Activated naive CD8-positive, alpha-beta T cell treated with anti-CD3 and anti-CD28 coated beads, Interleukin-2, amount 10 ng/mL, durations not matched to agents 7 days and 5 days (primary cell): ENCODE measurements at places on chromosomes 1 and 21. TPM values are rescaled to one million over a fixed set of nuclear protein-coding genes. Genes with fewer than 3 reads are reported as not detected.

DNA sequence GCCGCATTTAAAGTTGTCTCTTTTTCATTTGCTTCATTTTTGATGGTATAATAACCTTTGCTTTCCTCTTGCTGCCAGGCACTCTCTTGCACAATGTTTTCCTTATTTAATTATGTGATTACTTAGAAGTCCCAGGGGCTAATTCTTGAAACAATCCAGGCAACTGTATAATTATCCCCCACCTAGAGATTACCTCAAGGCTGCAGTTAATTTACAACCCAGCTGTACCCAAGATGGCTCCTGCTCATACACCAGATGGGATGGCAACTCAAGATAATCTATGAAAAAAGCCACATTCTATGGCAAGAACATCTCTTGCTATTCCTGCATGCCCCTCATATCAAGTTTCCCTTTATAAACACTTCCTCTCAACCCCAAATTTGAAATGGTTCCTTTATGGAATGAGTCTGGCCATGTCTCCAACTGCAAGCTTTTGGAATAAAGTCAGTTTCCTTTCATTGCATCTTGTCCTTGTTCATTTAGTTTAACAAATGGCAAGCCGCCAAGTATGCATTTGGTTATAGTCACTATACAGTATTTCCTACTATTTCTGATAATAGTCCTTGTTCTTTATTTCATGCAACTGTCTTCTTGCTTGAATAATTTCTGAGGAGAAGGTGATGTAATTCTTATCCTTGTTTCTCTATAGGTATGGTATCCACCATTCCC lies 1042.6 kb downstream of the PLA2G4A start:
- DNase-seq: no peak

DNA sequence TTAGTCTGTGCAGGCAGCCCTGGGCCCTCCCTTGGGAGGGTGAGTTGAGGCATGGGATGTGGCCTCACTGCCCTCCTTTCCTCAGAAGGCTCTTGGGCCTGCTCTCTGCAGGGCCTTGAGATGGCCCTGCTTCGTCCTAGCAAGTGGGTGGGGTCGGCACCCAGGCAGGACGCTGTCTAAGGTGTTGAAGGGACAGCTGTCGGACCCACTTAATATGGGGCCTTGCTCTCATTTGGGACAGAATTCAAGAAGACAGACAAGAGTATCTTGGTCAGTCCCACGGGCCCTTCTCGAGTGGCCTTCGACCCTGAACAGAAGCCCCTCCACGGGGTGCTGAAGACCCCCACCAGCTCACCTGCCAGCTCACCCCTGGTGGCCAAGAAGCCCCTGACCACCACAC lies 26.0 kb upstream of the PDXK start:
- DNase-seq: no peak

GRCh38 chr1:40248412-40248811 lies 675 bp downstream of the TMCO2 start:
- DNase-seq: no peak

DNA sequence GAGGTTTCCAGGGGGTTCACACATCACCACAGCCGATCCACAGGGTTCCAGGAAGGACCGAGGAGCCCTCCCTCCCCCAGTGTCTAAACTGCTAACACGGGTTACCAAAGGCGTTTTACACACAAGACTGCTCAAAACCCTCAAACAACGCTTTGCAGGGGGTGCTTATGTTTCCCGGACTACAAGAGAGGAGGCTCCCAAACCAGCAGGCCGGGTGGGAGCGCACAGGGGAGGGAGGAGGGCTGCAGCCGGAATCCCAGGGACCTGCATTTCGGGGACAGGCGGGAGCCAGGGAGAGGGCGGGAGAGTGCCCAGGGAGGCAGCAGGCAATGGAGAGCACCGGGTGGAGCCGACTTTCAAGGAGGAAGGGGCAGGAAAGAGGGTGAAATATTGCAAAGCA lies 50.8 kb downstream of the ACBD3 start:
- DNase-seq: no peak

DNA sequence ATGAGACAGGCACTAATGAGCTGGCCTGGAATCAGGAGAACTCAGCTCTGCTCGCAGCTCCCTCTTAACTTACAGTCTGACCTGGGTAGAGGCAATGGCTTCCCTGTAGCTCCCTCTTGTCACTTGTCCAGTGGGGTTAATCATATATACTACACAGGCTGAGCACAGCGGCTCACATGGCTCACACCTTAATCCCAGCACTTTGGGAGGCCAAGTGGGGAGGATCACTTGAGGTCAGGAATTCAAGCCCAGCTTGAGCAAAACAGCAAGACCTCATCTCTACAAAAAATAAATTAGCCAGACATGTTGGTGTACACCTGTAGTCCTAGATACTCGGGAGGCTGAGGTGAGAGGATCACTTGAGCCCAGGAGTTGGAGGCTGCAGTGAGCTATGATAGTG lies 4.2 kb downstream of the S100A6 start:
- peak; percentile 12 for DNase-seq

DNA sequence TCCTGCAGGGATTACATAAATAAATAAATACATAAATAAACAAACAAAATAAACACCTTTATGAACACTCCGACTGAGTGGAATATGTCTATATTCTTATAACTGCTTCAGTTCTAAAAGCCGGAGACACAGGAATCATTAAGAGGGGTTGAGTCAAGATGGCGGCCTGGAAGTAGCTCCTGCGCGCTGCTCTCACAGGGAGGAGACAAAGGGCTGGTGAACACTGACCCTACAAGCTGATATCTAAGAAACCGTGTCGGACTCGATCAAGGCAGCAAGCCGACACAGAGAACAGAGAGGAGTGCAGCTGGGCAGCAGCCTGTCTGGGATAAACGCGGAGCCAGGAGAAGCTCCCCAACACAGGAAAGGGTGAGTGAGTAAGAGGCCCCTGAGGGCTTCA lies 1098.6 kb upstream of the NCAM2 start:
- DNase-seq: no peak

DNA sequence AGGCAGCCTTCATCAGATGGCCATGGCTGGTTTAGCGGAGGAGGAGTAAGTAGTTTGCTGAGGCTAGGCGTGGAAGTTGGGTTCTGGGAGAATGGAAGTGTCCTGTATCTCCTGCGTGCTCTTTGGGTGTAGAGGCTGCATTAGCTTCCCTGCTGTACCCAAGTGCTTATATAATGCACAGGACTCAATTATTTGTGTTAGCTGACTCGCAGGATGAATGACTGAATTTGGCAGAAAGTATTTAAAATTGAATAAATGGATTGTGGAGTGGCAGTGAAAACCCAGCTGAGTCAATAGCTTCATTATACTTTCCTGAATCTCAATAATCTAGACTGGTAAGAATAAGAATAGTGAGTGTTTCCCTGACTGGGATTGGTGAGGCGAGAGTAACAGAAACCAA lies 13.8 kb downstream of the DNTTIP2 start:
- DNase-seq: no peak

GRCh38 chr1:53737648-53738204 lies 1.2 kb downstream of the GLIS1 start:
- peak; percentile 36 for DNase-seq

DNA sequence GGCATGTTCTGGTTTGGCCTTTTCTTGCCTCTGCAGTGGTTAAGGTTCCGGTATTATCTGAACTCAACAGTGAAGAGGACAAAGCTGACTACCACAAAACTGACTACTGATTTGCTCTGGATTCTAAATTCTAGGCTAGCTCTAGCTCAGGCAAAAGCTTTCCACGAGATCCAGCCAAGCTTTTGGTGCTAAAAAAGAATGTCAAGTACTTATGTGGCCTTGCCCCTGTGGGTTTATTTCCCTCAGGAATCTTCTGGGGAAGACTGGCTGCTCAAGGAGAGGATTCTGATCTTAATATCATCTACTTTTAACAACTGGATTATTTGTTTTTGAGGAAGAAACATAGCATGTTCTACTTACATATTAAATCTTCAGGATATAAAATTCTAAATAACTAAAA lies 26.1 kb upstream of the MTMR11 start:
- DNase-seq: no peak

DNA sequence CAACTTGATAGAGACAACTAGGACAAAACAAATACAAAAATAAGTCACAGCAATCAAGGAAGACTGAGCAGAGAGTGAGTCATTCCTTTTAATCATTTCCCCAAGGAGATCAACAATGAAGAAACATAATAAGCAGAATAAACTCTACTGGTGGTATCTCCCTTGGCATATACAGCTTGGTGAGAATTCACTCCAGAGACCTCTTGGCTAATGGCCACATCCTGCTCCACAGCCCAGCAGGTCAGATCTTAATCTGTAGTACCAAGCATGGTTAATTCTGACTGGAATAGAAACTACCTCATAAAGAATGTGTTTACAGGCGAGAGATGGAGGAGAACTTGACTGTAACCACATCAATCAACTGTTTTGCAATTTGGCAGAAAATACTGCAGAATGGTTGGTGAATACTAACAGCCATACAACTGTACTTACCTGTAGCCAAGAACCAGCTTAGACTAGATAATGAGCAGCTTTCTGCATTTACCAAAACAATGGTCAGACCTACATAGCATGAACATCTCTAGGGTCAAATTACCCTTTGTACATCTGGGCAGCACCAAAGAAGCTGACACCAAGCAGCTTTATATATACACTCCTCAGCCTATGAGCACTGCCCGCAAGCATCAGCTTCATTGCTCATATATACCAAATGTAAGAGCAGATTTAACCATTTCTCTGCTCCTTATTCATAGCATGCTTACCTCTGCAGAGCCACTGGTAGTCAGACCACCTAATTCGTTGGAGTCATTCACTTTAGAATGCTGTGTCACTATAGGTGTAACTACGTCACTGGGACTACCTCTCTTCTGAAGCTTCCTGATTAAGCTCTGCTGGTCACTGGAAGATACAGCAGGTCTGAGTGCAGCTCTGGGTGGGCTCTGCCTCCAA lies 51.0 kb downstream of the KIAA0319L start:
- peak; percentile 48 for DNase-seq

GRCh38 chr1:196774603-196775002 lies at the start of gene CFHR3:
TSS of gene CFHR3 (plus strand) at chr1:196774840. CDS start at chr1:196774887, 47 bp downstream.
- no peak for DNase-seq

DNA sequence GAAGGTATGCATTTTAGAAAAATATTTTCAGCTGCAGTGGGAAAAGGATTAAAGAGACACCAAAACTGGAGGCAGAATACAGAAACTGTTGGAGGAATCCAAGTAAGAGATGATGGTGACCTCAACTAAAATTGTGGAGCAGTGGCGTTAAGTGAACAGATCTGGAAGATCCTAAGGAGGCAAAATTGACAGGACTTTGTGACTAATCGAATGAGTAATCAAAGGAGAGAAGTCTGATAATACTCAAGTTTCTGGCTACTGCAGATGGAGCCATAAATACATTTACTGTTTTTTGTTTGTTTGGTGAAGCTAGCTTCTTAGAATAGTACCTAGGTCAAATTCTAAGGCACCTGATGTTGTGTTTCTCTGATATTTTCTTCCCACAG lies 3.1 kb downstream of the CTBS start:
- no peak for DNase-seq

DNA sequence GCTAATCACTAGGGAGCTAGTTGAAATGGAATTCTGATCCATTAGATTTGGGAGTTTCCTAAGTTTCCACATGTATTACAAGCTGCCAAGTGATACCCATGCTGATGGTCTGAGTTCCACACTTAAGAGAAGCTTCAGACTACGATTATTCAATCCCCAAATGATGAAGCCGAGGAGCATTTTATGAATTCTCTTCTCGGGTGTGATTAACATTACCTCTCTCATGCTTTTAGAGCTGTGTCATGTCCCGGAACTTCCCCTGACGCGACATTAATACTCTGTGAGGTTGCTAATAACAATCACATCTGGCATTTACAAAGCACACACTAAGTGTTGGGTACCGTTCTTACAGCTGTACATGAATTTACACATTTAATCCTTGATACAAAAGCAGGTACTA lies 63.0 kb downstream of the KCNJ15 start:
- DNase-seq: no peak

DNA sequence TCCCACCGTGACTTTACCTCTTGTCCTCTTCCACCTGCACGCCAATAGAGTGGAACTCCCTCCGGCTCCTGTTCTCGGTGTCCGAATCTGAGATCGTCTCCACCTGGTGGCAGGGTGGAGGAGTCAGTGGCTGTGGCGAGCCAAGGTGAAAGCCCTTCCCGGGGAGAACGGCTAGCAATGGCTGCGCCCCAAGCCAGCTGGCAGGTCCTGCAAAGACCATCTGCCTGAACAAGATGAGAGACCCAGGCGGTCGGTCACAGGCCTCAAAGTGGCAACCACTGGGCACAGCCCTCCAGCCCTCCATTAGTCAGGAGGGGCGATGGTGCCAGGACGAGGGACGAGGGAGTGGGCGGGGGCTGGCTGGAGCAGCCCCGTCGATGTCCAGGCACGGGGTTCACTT lies 25.4 kb upstream of the SMIM12 start:
- DNase-seq: no peak

DNA sequence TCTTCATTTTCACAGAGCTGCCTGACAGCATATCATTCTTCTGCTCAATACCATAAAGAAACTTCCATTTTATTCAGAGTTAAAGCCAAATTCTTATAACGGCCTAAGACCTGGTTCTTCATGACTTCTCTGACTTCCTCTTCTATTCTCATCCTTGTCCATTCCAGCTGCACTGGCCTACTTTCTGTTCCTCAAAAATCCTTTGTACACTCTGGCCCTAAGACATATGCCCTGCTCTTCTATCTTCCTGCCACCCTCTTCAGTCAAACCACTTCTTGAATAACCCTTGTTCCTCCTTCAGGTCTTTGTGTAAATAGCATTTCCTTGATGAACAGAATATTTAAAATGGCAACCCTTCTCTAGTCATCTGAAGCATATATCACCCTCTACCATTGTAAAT lies 1338.7 kb upstream of the ADGRL2 start:
- DNase-seq: no peak

The MAGOH gene
- 70.4 TPM for total RNA-seq

The NBPF4 gene
- 0.20 TPM for total RNA-seq

The VANGL1 gene
- 7.6 TPM for total RNA-seq

The GJC2 gene
- 7.7 TPM for total RNA-seq

The RAVER2 gene
- total RNA-seq: 9.2 TPM

The CLEC20A gene
- total RNA-seq: not detected

The CRYAA gene
- not detected for total RNA-seq

The LAMC2 gene
- total RNA-seq: not detected

The CELA3B gene
- not detected for total RNA-seq

The ROR1 gene
- total RNA-seq: not detected

The PROK1 gene
- total RNA-seq: not detected

The C2CD2 gene
- 9.4 TPM for total RNA-seq

The LYST gene
- 52.8 TPM for total RNA-seq

The PLD5 gene
- total RNA-seq: not detected

The FMO2 gene
- total RNA-seq: not detected

The KRTAP13-2 gene
- not detected for total RNA-seq

The CYP2J2 gene
- total RNA-seq: 3.6 TPM
